ENCODE measurements at places on chromosomes 3 and 15. TPM values are rescaled to one million over a fixed set of nuclear protein-coding genes. Genes with fewer than 3 reads are reported as not detected.

DNA sequence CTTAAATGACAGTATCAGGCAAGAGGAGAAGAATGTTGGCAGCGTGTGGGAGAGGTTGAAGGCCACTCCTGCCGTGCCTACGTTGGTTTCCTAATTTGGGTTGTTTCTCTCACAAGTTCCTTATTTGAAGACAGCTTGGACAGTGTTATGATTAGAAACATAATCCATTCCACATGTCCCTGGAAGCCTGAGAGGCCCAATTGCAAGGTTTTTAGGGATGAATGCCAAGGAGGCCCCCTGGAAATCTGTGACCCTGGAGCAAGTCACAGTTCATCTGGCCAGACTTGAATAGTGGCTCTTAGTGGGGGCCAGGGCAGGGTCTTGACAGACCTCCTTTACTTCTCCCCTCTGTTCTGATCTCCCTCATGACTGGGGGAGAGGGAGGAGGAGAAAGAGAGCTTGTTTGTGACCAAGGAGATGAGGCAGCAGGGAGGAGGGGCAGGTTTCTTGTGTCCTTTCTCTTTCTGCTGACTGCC, 584.4 kb upstream of the TBL1XR1 start:
- peaks cover 17% of the 10 kb centered on the region for H3K4me1 ChIP-seq
- H3K27me3 ChIP-seq, result no peaks in the 10 kb centered on the region
- H3K27ac ChIP-seq, result peak overlapping the region; percentile 86
- H3K4me3 ChIP-seq, result no peak overlapping the region
- no peaks in the 10 kb centered on the region for H3K36me3 ChIP-seq

DNA sequence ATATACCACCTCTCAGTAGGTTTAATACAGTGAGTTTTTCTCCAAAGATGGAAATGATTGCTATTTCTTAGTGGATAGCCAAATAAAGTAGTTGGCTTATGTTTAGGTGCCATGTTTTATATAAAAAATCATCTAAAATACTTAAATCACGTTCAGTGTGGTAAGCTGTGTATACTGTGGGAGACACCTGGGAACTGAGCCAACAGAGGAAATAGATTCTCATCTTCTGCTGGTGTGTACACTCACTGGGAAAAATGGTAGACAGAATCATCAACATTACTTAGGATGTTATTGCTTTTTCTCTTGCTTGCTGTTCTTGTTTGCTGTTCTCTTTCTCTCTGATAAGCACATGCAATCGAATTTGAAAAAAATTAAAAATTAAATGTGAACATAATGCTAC, 112.6 kb upstream of the MB21D2 start:
- no peak overlapping the region for H3K4me3 ChIP-seq
- peak; percentile 42 for DNase-seq
- H3K27ac ChIP-seq, result no peak overlapping the region
- H3K36me3 ChIP-seq, result no peaks in the 10 kb centered on the region
- no peaks in the 10 kb centered on the region for H3K4me1 ChIP-seq
- peaks cover 10% of the 10 kb centered on the region for H3K27me3 ChIP-seq

- no peak overlapping the region for H3K4me3 ChIP-seq
- H3K27me3 ChIP-seq, result peaks cover 57% of the 10 kb centered on the region
- no peak overlapping the region for H3K27ac ChIP-seq
- H3K4me1 ChIP-seq, result no peaks in the 10 kb centered on the region
Observed at GRCh38 chr3:195808741-195809290, 2.9 kb downstream of the MUC4 start.

IL16 gene
- 0.18 TPM for total RNA-seq

Data from IMR-90 (cell line).